Stimulated activated CD4-positive, alpha-beta T cell treated with anti-CD3 and anti-CD28 coated beads, TNF-alpha, amount 100 ng/mL, for 48 hours (primary cell): ENCODE measurements at places on chromosomes 11 and 22.
A peak's percentile ranks its signal among the peaks of the same experiment; 100 is the strongest.

- no peak for DNase-seq
Measured at GRCh38 chr11:126350836-126351235, 4.7 kb upstream of the ST3GAL4 start.

DNA sequence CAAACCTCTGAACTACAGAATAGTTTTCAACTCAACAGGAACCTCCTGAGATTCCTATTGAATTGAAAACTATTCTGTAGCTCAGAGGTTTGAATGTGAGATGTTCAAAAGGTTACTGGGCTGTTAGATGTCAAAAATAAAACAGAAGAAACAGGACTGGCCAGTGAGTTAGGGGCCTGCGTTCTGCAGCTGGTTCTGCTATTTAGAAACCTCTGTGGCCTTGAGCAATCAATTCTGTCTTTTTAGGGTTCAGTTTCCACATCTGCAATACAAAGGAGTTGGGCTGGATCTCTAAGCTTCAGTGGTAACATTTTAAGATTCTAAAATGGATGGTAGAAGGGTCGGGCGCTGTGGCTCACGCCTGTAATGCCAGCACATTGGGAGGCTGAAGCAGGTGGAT is 55.8 kb downstream of the CLMP start:
- DNase-seq: no peak

DNA sequence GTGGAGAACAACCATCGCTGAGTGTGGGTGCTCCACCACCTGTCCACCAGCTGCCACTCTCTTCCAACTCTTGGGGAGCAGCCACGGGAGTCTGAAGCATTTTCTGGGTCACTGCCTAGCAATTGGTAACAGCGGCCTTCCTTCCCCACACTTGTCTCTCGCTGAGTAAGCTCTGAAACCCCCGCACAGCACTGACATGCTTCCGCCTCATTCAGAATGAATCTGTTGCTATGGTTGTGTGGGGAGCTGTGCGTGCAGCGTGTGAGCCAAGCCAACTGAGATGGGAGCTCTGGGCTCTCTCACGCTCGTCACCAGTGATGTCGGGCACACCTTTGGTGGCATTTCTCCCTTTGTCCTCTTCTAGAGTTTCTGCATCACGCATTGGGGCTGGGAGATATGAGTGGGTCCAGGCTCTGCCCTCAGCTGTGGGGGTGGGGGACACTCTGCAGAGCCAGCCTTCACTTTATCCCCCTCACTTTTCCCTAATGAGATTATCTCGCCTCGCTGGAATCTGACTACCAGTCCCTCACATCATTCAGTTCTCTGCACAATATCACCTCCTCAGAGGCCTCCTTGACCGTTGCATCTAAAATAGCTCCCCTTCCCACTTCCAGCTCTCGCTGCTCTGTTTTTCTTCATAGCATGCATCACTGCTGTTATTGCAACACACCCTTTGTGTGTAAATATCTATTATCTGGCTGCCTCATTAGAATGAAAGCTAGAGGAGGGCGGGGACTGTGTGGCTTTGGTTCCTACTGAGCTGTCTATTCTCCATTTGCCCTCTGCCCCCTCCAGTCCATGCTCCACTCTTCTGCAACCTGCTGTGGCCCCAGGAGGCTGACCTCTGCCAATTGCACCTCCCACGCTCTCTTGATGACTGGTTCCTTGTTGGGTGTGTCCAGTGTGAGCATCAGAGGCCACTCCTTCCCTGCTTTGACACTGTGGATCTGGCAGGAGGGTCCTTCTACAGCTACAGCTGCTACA is 569.9 kb upstream of the CADM1 start:
- no peak for DNase-seq

GRCh38 chr22:46000081-46001027 is 23.4 kb upstream of the WNT7B start:
- no peak for DNase-seq

GRCh38 chr11:19336331-19336730 is 95.6 kb upstream of the E2F8 start:
- no peak for DNase-seq

- DNase-seq: no peak
Measured at GRCh38 chr11:67498544-67498972, 6.6 kb downstream of the PITPNM1 start.

- no peak for DNase-seq
Measured at GRCh38 chr11:131677828-131678470, 307.5 kb downstream of the NTM start.

DNA sequence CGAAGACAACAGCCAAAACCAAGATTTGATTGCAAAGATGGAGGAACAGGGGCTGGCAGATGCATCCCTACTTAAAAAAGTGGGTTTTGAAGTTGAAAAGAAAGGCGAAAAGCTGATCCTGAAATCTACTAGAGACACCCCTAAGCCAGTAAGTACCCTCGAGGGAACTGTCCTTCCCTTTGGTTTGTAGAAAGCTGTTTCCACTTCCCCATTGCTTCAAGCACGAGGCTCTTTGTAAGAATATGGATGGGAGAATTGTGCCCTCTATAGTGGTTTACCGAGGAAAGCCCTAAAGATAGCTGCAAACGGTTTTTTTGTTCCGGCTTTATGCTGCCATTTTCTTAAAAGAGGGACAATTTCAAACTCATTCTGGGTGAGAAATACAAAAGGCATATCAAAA is 133.9 kb downstream of the WNT7B start:
- no peak for DNase-seq

DNA sequence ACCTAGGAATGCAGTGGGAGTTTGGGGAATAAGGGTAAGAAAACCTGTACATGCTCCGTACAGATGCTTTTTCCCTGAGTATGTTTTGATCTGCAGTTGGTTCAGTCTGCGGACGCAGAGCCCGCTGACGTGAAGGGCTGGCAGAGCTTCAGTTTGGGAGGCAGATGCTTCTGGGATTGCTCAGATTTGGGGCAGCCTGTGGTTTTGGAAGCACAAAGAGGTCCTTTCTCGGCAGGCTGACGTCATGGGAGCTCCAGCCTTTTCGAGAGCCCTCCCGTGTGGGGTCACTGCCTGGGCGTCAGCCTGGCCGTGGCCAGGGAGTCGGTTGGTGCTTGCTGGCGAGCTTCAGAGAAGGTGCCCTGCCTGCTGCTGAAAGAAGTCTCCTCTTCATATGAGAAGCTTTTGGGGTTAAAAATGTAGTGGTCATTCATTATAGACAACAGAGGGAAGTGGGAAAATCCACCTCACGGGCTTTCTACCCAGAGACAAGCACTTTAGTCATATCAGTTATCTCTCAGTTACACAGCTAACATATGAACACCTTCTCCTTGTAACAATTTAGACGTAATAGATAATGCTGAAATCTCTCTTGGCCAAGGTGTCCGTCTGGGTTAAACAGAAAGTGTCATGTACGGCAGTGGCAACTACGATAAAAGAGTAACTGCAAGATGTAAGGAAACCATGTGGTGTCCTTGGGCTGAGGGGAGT is 26.8 kb downstream of the TPCN2 start:
- no peak for DNase-seq

DNA sequence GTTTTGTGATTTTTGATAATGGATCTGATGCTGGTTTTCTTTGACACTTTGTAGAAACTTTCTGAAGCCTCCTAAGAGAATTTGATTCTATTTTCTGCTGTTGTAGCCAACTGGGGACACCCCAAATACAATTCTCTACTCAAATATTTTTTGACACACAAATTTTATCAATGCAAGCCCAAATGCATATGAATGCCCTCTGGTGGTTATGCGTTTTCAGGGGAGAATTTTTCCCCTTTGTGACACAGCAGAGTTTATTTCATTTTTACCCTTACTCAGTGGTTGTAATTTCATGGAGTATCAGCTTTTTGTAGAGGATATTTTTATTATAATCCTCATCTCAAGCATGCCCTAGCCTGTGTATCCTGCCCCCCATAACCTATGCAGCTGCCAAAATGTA is 44.7 kb upstream of the MTMR2 start:
- no peak for DNase-seq

GRCh38 chr22:25453557-25453956 is 110.9 kb upstream of the GRK3 start:
- peak; percentile 40 for DNase-seq

GRCh38 chr11:95182397-95182796 is 48.6 kb downstream of the SESN3 start:
- no peak for DNase-seq

GRCh38 chr11:134333312-134333711 is 1.5 kb downstream of the GLB1L2 start:
- DNase-seq: no peak
